ENCODE measurements at places on chromosomes 3 and 15.

DNA sequence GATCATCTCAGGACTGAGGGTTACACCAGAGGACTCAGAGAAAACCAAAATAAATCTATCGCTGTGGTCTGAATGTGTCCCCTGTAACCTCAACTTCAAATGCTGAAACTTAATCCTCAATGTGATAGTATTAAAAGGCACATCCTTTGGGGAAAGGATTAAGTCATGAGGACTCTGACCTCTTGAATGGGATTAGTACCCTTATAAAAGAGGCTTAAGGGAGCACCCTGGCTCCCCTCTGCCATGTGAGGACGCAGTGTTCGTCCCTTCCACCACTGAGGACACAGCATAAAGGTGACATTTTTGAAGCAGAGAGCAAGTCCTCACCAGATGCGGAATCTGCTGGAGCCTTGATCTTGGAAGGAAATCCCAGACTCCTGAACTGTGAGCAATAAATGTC, 39.5 kb downstream of the SRPRB start:
- DNase-seq: no peak

DNA sequence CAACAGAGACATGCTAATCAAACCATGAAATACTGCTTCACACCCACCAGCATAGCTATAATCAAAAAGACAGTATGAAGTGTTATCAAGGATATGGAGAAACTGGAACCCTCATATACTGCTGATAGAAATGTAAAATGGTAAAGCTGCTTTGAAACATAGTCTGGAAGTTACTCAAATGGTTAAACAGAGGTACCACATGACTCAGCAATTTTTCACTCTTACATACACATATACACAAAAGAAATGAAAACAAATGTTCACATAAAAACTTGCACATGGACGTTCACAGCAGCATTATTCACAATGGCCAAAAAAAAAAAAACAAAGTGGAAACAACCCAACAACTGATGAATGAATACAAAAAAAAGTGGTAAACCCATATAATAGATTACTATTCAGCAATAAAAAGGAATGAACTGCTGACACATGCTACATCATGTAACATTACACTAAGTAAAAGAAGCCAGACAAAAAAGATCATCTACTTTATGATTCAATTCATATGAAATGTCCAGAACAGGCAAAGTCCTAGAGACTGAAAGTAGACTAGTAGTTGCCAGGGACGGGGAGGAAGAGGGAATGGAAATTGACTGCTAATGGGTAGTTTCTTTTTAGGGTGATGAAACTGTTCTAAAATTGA, 23.2 kb downstream of the ZNF148 start:
- no peak for DNase-seq

GRCh38 chr3:147619921-147620560, 210.9 kb downstream of the ZIC1 start:
- no peak for DNase-seq

DNA sequence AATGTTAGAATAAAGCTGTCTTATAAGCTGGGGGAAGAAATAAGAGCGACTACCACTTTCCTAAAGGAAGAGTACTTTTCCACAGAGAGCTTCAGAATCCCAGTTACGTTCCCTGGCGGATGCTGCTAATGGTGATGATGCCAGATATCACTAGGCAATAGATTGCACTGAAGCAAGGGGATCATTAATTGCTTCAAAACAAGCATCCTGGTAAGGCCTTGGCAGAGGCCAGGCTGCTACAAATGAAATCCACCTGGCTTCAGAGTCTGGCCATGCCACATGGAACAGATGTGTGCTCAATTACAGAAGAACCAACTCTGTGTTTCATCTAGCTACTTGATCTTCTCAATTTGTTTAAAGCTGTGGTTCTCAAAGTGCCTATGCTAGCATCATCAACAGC, 129.2 kb upstream of the IL12A start:
- DNase-seq: no peak

- DNase-seq: no peak
Measured at GRCh38 chr15:93330912-93331544, 242.0 kb upstream of the RGMA start.

GRCh38 chr15:52422001-52422400, 106.7 kb downstream of the MYO5A start:
- DNase-seq: no peak

DNA sequence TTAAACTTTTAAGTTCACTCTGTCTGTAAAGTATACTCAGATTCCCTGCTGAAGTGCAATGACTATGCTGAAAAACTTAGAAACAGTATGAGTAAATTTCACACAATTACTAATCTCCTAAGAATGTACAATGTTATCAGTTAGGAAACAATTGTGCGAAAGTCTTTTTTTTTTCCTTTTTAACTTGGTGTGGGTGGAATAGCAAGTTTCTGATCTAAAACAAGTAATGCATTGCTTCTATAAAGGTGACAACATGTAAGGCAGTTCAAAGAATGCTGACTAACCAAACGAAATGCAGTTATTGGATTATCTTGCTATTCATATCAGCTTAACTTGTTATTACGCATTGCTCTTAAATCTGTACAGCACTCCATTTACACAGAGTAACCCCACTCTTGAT, 19.3 kb upstream of the SLC12A8 start:
- peak; percentile 52 for DNase-seq

GRCh38 chr3:13590841-13591520, 42.1 kb downstream of the FBLN2 start:
- no peak for DNase-seq

GRCh38 chr3:46008058-46008457, 12.4 kb upstream of the FYCO1 start:
- DNase-seq: no peak

DNA sequence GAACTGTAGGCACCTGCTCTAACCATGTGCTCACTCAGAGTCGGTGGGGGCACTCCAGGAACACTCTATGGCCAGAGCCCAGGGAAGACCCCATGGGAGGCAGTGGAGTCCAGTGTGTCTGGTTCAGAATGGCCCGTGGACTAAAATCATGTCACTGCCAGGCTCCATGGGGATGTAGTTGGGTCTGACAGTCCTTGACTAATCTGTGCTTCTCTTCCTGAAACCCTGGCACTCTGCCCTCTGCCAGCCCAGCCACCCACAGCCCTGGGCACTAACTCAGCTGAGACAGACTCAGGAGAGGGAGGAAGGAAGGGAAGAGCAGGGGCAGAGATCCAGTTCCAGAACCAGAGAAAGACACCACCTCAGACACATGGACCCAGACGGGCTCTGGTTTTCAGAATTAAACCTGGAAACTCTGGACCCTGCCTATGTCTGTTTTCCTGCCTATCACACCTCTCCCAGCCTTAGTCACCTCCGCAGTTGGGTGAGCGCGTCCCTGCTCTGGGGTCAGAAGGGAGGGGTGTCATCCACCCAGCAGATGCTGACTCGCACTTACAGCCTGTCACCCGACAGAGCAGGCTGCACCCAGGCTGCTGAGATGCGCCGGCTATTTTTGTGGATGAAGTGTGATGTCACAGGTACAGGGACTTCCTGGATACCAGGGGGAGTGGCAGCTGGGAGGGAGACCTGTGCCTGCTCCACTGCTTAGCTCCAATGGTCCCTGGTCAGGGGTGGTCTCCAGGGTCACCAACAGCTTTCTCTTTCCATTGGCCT, 56.8 kb upstream of the INSYN1 start:
- peak; percentile 6 for DNase-seq

DNA sequence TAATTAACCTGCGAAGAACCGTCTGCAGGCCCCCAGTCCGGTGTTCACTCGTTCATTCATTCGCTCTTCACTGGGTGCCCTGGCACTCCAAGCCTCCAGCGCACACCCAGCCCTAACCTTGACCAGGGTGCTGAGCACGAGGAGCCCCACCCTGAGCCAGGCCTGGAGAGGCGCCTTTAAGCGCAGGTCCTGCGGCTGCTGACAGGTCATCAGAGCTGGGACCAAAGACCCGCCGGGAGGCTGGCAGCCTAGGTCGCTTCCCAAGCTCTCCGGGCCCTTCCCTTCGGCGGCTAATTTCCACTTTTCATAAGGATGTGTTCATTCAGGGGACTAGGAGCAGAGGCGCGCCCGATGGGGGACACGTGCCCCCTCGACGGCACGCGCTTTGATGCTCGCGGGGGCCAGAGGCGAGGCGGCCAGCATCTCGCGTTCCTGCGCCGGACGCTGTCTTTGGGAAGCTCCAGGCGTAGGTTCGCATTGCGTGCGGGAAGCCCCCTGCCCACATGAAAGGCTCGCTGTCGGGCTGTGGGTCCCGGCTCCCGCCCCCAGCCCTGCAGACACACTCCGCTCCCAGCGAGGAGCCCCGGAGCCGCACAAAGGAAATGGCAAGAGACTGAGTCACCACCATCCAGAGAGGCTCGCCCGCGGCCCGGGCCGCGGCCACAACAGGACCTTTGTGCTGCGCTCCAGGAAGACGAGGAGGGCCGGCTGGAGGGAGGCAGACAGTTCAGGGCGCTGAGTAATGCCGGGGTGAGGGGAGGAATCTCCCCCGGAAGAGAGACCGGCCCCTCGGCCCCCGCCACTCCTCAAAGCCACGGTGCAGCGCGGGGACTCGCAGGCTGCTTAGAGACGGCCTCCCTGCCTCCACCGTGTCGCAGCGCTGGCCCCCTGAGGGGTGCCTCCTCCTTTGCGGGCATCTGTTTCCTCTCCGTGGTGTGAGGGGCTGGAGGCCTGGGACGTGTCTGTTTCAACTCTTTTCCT, 266.4 kb upstream of the HES1 start:
- peak; percentile 92 for DNase-seq

GRCh38 chr3:48215466-48215865, 7.8 kb upstream of the CAMP start:
- DNase-seq: no peak

DNA sequence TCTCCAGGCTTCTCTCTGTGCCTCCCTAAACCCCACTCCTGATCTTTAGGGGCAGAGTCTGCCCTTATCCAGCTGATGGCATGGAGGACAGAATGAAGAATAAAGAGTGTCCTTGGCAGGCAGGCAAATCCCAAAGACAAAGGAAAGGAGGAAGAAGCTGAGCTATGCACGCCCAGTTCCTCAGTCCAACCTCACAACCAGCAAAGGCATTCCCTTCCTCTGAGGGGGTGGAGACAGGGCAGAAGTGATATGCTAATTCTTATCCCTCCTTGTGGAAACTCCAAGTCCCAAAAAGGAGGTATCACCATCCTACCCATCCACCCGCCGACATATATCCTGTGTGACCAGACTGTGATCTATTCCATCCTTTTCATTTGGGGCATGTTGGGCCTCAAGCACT, 10.5 kb upstream of the CCDC54 start:
- no peak for DNase-seq

- peak; percentile 26 for DNase-seq
Measured at GRCh38 chr3:104596551-104596950, 770.2 kb upstream of the ALCAM start.

GRCh38 chr3:187889106-187889505, 143.8 kb upstream of the BCL6 start:
- no peak for DNase-seq

DNA sequence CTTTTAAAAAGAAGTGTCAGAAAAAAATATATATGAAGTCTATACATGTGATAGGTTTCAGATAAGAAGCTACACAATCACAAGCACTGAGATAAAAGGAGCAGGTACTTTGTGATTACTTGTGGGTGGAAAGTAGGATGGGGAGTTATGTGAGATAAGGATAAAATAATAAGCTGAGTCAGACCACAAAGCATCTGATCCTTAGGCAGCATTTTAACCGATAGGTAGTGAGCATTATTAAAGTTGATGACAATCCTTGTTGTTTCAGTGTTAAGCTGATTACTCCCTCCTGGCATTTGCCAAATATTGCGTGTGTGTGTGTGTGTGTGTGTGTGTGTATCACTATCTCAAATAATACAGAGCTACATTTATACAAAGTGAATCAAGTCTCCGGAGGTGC, 483.1 kb downstream of the NAALADL2 start:
- no peak for DNase-seq

DNA sequence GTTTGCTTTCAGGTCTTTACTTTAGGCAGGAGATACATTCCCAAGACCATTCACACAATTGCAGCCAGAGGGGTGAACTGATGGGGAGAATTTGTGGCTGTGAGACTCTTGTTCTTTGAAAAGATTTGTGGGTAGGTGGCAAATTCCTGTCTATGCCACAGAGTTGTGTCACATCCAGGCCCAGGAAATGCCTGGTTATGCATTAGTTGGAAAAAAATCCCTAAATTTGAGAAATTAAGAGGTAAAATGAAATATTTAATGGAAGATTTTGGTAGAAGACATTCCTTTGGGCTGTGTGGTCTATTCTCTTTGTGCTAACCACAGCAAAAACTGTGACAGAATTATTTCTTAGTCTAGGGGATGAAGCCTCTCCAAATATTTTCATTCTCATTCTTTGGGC, 28.8 kb downstream of the SAMMSON start:
- DNase-seq: no peak

DNA sequence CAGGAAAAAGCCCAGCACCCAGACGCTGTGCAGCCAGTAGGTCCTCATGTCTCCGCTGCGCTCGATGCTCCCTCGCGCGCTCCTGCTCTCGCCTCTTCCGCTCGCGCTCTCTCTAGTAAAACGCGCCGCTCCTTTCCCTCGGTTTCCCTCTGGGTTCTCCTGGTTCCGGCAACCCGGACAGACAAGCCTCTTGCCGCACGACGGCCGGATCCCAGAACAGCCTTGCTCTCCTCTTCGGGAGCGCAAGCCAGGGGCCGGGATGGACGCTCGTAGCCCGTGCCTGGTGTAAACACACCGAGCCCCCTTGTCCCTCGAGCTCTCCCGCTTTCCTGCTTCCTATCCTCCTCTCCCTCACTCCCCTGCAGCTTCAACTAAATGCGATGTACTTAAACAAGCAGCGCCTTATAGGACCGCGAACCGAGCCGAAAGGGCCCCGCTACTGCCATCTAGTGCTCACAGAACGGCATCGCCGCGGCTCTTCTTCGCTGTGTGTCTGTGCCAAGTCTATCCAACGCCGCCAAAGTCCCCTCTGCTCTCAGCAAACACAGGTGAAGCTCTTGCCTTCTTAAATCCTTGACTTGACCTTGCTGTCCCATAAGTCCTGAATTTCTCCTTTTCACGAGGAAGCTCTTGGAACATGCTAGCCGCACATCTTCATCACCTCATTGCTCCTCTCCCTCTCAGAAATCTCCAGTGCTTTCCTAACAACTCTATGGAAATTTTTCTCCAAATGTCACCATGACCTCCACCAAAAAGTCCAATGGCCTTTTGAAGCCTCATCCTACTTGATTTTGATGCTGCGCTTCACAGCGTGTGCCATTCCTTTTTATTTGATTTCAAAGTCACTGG, 1037.2 kb downstream of the IGSF11 start:
- peak; percentile 78 for DNase-seq

DNA sequence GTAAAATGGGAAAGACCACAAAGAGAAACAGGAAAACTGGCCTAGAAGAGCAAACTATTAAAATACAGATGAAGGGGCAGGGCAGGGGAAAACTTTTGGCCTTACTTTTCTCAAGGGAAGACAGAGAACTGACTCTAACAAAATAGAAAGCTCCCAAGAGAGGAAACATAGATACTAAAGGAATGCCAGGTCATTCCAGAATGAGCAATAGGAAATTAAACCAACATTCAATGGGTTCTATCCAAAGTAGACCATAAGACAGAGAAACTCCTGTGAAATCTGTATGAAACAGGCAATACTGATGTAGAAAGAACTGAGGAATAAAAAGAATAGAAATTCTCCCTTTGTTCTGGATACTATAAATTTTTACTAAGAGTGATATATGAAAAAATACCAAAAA, 491.8 kb downstream of the MECOM start:
- DNase-seq: peak; percentile 38

GRCh38 chr3:71260782-71261181, 322.7 kb downstream of the FOXP1 start:
- no peak for DNase-seq

Data from kidney capillary endothelial cell (primary cell).